ENCODE measurements at places on chromosomes 11 and 22.

- DNase-seq, result no peak
Observed at GRCh38 chr22:22803285-22803853, 84.2 kb upstream of the IGLL5 start.

GRCh38 chr11:57440744-57441414 is 14.0 kb upstream of the SLC43A3 start:
- no peak for DNase-seq

DNA sequence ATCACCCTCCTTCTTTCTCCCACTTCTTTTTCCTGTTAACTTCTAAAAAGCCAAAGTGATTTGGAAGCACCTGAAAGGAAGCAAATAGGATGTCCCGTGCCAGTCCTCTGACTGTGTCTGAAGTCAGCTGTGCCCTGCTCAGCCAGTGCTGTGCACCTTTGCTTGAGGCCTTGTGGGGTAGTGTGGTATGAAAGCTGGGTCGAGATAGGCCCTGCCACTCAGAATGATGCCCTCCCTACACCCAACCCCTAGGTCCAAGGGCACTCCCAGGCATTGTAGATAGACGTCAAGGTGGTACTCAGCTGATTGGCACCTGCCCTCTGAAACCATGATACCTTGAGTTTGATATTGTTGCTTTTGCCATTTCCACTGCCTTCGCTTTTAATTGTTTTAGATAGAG is 83.6 kb upstream of the RASSF10 start:
- no peak for DNase-seq

DNA sequence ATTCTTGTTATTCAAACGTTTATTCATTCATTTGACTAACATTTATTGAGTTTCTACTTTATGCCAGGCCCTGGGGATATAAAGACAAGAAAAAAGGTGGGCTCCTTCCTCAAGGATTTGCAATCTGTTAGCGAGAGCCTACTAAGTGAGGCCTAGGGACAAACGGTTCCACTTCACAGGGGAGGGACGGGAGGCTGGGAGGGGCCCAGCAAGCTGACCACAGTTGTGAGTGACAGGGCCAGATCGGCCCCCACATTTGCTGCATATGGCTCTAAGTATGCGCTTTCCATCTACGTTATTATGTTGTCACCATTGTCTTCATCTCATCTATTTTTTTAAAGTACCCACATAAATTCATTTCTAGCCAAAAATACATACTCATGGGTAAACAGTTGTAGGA is 271.1 kb downstream of the BUD13 start:
- DNase-seq, result no peak

- no peak for DNase-seq
Observed at GRCh38 chr11:32454993-32455392, 19.7 kb upstream of the WT1 start.

- no peak for DNase-seq
Observed at GRCh38 chr22:47022075-47022473, 259.6 kb downstream of the TBC1D22A start.

GRCh38 chr11:62054484-62055121 is 69.2 kb upstream of the INCENP start:
- peak; percentile 46 for DNase-seq

- DNase-seq, result no peak
Observed at GRCh38 chr11:110606415-110606814, 105.8 kb downstream of the ARHGAP20 start.

GRCh38 chr11:91163619-91164451 is 941.0 kb upstream of the CHORDC1 start:
- DNase-seq, result no peak

DNA sequence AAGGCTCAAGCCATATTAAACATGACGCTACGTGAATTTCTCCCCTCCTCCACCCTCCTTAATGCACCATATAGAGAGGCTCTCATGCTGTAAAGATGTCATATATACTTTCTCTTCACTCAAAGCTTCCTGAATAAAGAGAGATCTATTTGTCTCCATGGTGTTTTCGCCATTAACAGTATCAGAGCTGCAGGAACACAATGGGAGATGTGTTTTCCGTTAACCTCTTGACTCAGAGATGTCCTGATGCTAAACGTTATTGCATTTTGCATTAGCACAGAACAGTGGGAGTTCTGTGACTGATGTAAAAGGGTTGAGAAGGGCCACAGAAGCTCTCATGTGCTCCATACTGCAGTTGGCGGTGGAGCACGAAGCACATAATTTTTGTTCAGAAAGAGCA is 25.7 kb upstream of the BLID start:
- no peak for DNase-seq

GRCh38 chr11:30381879-30382278 is 59.0 kb downstream of the ARL14EP start:
- DNase-seq, result no peak

DNA sequence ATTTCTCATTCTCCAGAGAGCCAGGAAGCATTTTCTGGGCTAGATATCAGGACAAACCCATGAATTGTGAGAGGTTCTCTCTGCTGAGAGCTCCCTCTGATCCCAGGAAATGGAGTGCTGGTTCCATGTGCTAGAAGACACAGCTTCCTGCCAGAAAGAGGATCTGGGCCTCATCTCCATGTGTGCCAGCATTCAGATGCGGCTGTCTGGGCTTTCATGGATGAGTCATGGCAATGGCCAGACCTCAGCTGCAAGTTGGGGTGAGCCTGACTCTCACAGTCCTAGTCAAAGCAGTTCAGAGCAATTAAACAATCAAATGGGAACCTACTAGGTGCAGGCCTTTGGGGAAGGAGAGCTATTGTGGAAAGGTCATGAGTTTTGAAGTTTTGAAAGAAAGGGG is 82.3 kb upstream of the EED start:
- peak; percentile 94 for DNase-seq

DNA sequence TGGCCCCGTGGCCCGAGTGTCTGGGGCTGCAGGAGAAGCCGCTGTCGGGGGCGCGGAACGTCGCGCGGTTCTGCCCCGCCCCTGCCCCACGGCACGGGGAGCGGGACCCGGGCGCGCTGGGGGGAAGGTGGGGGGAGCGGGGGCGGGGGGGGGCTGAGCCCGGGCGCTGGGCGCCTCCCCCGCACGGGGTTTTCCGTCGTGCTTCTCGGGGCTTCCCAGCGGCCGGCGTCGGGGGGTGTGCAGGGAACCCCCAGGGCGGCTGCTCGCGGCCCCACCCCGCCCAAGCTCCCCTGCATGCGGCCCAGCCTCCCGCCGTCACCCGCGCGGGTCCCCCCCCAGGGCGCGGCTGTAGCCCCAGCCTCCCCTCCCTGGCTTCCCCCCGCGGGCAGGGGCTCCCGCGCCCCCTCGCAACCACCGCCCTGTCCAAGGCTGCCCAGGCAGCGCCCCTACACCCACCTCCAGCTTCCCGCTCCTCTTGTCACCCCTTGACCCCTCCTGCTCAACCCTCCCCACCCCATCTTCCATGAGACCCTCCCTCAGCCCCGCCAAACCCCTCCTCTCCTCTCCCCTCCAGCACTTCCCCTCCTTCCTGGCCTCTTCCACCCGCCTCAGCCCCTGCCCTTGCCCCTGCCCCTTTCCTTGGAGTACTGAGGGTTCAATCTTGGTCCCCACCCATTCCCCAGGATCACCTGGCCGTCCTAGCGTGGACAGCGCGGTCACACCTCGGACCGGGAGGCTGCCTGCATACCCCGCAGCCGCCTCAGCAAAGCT is 1.7 kb downstream of the IL17REL start:
- DNase-seq, result peak; percentile 70

GRCh38 chr11:109320595-109320994 is 101.4 kb upstream of the C11orf87 start:
- DNase-seq, result no peak

DNA sequence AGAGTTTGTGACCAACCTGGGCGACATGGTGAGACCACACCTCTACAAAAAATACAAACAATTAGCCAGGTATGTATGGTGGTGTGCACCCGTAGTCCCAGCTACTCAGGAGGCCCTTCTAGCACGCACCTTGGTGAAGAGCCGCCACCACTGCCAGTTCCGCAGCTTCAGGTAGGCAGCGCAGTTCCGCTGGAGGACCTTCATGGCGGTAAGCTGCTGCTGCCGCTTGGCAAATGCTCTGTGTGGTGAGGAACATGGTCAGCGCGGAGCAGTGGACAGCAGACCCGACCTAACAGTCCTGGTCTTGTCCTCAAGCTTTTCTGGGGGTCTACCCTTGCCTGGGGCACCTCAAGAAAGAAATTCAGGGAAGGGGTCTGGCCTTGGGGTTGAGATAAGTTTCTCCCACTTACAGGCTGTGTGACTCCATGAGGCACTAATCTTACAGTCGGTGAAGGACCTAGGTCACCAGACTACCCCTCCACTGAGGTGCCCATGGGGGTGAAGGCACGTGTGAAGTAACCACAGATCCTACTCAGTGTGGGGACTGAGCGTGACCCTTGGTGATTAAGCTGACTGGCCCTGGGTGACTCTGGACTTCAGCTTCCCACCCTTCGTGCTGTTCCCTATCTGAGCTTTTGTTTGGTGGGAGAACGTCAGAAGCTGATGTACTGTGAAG is 49.6 kb downstream of the APOL1 start:
- DNase-seq, result no peak

- DNase-seq, result no peak
Observed at GRCh38 chr22:36352803-36353507, 34.8 kb downstream of the MYH9 start.

DNA sequence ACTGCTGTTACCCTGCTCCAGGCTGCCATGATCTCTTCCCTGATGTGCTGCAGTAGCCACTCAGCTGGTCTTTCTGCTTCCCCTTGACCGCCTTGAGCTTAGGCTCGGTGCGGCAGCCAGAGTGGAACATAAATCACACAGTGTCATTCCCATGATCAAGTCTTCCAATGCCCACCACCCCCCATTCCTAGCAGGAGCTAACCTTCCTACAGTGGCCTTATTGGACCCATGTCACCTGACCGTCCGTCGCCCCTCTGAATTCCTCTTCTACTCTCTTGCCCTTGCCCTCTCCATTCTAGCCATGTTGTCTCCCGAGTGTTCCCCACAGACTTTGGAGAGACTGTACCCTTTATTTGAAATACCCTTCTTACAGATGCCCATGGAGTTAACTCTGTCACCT is 43.4 kb downstream of the OTOG start:
- DNase-seq, result no peak

GRCh38 chr11:70483077-70483861 is 84.9 kb downstream of the CTTN start:
- DNase-seq, result peak; percentile 92

DNA sequence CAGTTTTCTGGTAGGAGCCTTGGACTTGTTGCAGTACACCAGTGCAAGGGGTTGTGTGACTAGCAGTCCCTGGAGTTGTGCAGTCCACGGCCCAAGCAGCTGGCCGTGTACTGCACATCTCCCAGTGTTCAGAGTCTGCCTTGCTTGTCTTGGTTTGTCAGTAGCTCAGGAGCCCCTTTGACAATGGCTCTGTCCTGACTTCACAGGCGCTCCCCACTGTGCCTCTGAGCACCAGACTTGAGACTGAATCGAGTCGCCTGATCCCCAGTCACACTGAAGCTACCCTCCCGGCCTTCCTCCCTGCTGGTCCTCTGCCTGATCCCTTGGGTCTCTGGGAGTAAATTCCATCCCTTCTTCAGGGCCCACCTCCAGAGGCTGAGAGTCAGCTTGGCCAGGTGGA is 19.4 kb downstream of the SYNGR1 start:
- no peak for DNase-seq

GRCh38 chr11:77196961-77197360 is 68.9 kb downstream of the MYO7A start:
- peak; percentile 15 for DNase-seq

DNA sequence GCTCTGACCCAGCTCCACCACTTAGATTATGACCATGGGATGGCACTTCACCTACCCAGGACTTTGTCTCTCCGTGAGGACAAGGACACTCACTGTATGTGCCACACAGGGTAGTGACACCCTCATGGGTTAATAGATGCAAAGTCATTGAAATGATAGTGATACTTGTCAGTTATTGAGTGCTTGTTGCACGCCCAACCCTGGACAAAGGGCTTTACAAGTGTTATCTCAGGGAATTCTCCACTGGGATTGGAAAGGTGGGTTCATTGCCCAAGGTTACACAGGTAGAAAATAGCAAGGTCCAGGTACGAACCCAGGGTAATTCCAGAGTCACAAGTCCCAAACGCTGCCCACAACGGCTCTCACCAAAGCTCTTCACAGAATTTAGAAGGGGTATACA is 158.2 kb downstream of the TRIM29 start:
- DNase-seq, result no peak

GRCh38 chr11:124602193-124602592 is 9.0 kb upstream of the PANX3 start:
- peak; percentile 25 for DNase-seq

DNA sequence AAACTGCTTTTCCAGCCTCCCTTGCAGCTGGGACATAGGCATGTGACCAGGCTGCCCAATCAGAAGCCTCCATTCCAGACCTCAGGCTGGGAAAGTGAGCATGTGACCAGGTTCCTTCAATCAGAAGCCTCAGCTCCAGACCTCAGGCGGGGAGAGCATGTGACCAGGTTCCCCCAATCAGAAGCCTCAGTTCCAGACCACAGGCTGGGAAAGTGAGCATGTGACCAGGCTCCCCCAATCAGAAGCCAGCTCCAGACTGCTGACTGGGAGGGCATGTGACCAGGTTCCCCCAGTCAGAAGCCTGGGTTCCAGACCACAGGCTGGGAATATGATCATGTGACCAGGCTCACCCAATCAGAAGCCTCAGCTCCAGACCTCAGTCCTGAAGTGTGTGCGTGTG is 11.7 kb upstream of the IL2RB start:
- no peak for DNase-seq

GRCh38 chr11:130449310-130449990 is 1.0 kb downstream of the ADAMTS15 start:
- DNase-seq, result no peak

- DNase-seq, result peak; percentile 90
Observed at GRCh38 chr22:22720724-22721261, 76.4 kb downstream of the GGTLC2 start.

- no peak for DNase-seq
Observed at GRCh38 chr11:82944198-82944597, 42.7 kb downstream of the DDIAS start.

GRCh38 chr22:50684501-50684900 is 11.9 kb downstream of the SHANK3 start:
- no peak for DNase-seq

GRCh38 chr11:113262594-113262993 is 51.8 kb upstream of the TTC12 start:
- DNase-seq, result no peak
